Occipital lobe (tissue), 3 donors: ENCODE measurements at places on chromosomes 2 and 18. TPM values are rescaled to one million over a fixed set of nuclear protein-coding genes. Genes with fewer than 3 reads are reported as not detected.

DNA sequence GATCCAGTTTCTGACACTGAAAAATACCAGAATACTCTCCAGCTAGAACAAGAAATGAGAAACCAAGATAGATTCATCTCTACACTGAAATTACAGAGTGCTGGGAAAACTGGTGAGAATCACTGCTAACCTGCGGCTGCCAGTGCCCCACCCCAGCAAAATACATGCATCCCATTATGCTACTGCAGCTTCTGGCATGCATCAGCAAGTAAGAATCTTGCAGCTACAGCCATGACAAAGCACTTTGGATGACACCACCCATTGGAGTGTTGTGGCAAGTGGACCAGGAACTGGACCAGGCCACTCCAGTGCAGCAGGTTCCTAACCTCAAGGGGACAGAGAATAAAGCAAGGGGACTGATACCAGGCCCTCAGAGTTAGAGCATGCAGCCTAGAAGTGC is 378.8 kb upstream of the ETAA1 start:
- no peak for DNase-seq

DNA sequence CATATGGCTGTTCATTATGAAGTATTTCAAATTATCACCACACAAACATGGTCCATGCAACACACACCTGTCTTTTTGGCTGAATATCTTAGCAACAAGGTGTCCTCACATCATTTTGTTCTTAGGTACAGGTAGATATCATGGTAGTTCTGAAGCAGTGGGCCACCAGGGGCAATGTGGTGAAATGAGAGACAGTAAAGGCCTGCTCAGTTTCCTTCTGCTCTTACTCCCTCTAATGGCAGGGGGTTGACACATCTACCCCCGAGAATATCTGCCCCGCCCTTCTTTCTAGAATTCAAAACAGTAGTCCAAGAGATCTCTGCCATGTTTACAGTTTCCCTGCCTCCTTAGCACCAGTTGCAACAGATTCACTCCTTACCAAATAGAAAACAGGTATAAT is 147.0 kb upstream of the KLHL14 start:
- no peak for DNase-seq

- DNase-seq, result peak; percentile 16
Measured at GRCh38 chr2:46232860-46233259, 64.3 kb upstream of the EPAS1 start.

The UGT1A3 gene
- total RNA-seq, result not detected

The SAG gene
- total RNA-seq, result not detected
